ENCODE measurements at places on chromosomes 11 and 22.

DNA sequence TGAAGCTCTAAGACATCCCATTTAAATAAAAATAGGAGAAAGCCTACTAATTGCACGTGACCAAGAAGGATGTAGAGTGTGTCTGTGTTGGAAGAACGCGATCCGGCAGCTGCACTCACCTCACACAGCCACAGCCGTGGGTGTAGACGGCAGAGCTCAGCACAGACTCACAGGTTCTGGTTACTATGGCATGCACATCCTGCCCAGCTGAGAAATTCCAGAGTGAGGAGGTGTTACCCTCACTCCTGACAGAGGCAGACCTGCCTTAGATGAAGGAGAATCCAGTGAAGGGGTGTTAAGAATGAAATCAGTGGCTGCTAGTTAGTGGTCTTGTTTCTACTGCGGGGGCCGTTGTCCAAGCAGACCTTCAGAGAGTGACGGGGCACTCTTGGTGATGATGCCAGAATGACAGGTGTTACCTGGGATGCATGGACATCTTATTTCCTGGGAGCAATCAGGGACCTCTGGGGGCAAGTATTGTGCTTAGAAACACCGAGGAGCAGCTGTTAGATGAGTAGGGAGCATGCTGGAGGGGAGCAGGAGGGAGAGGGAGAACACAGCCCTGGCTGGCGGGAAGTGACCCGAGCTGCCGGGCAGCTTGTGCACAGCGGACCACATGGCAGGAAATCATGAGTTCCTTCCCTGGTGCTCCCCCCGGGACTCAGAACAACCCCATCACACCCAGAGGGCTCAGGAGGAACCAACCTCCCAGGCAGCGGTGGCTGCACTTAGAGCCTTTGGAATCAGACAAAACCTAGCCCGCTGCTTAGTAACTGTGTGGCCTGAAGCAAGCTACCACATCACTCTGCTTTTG lies 12.3 kb downstream of the KCNJ5 start:
- DNase-seq: peak; percentile 42

- peak; percentile 25 for DNase-seq
Observed at GRCh38 chr11:9972989-9973388, 309.1 kb downstream of the SWAP70 start.

DNA sequence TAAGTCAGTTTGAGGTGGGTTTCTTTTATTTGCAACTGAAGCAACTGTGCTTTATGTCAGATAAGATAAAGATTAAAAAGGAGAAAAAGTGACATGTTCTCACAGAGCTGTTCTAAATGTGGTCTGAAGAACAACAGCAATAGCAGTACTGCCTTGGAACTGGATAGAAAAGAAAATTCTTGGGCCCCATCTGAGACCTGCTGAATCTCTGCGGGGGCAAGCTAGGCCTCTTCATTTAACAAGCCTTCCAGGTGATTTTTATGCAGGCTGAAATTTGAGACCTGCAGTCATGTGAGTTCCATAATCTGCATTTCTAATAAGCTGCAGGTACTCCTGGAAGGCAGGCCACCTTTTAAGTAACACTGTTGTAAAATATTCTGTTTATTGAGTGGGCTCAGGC lies 91.4 kb upstream of the CTSC start:
- no peak for DNase-seq

DNA sequence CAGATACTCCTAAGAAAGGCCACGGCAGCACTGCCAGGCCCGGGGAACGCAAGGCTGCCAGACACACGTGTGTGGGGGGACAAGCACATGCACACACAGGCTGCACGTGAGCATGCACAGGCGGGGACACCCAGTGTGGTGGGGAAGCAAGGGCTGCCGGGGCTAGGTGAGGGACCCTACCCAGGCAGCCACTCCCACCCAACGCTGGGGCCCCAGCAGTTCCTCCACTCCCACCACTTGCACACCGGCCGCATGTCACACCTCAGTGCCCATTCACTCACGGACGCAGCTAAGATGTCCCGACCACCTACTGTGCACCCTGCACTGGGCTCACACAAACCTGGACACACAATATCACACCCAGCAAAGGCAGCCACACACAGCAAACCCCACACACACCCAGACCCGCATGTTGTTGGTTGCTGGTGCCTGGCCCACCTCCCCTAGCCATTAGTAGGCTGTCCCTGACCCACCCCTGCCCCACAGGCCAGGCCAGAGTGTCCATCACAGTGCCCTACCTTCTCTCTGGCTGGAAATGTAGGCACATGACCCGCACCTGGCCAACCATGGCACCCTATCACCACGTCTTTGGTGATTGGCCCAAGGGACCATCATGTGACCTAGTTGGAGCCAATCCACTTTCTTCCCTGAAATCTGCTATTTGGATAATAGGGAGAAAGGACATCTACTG lies 8.8 kb downstream of the SSTR3 start:
- no peak for DNase-seq

All from endothelial cell (in vitro differentiated cells).